T-helper 2 cell treated with Interferon-gamma antibody and Interleukin-4, amounts not matched to agents 5 μg/mL and 100 μg/mL, for 36 hours (primary cell): ENCODE measurements at places on chromosomes 6 and 20.

GRCh38 chr6:125549202-125549884, 200.1 kb upstream of the HEY2 start:
- no peak for DNase-seq

DNA sequence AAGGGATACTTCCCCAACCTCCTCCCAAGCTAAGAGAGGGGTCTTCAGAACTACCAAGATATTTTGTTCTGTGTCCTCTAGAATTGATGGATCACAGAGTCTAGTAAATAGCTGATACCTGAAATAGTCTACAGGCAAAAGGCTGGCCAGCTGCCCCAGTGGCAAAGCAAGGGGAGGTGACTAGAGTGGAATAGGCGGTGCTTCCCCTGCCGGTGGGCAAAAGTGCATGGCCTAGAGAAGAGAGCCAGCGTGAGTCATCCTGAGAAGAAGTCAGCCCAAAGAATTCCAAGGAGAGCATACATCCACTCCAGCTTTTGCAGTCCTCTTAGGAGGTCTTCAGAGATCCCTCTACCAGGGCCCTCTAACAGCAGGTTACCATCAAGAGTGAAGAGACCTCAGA, 14.7 kb downstream of the DPPA5 start:
- no peak for DNase-seq

DNA sequence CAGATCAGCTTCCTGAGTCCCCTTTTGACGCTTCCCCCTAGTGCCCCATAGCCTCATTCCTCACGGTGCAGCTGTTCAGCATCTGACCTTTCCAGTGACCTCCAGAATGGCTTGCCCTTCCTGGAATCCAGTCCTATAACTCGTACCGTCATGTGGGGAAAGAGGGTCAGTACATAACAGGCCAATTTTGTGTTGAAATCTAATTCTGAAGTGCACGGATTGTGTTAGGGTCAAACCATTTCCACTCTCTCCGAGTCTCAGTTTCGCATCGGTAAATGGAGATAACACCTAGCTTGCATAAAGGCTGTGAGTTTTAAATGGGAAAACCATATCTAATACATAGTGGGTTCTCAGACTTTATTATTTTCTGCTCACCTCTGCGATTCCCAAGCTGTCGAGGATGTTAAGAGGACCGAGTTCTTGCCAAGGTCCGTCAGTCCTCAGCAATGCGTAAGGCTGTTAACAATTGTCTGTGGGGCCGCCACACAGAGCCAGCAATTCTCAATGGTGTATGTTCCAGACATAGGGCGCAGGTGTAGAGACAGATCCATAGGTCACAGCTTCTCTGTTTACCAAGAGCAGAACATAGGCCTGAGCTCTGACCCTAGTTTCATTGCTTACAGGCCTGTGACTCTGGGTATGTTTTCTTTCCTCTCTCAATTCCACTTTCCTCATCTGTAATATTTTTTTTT, 45.5 kb upstream of the CCR6 start:
- DNase-seq, result no peak

- DNase-seq, result no peak
Measured at GRCh38 chr20:37734228-37734985, 40.6 kb downstream of the CTNNBL1 start.

GRCh38 chr20:43579861-43580793, 10.6 kb upstream of the IFT52 start:
- no peak for DNase-seq

DNA sequence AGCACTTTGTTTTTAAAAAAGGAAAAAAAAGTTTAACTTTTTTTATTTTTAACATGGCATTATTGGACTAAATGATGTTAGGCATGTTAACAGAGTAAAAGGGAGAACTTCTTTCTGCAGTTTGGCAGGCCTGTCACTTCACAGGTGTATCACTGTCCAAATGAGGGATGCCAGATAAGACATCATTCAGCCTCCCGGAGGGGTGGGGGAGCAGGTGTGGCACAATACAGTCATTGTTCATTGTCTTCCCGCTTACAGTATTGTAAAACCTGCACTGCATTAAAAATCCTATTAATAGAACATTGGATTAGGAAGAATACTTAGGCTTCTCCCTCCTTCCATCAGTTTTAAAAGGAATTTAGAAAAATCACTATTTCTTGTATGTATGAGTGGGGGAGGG, 80.7 kb downstream of the CARMIL1 start:
- no peak for DNase-seq

- no peak for DNase-seq
Measured at GRCh38 chr20:25272223-25273000, 24.5 kb downstream of the PYGB start.

- DNase-seq, result no peak
Measured at GRCh38 chr20:50744143-50744792, 12.9 kb downstream of the PARD6B start.

GRCh38 chr6:2748183-2748582, 2.5 kb downstream of the MYLK4 start:
- DNase-seq, result no peak

- DNase-seq, result no peak
Measured at GRCh38 chr6:52230685-52231084, 13.6 kb downstream of the IL17F start.

DNA sequence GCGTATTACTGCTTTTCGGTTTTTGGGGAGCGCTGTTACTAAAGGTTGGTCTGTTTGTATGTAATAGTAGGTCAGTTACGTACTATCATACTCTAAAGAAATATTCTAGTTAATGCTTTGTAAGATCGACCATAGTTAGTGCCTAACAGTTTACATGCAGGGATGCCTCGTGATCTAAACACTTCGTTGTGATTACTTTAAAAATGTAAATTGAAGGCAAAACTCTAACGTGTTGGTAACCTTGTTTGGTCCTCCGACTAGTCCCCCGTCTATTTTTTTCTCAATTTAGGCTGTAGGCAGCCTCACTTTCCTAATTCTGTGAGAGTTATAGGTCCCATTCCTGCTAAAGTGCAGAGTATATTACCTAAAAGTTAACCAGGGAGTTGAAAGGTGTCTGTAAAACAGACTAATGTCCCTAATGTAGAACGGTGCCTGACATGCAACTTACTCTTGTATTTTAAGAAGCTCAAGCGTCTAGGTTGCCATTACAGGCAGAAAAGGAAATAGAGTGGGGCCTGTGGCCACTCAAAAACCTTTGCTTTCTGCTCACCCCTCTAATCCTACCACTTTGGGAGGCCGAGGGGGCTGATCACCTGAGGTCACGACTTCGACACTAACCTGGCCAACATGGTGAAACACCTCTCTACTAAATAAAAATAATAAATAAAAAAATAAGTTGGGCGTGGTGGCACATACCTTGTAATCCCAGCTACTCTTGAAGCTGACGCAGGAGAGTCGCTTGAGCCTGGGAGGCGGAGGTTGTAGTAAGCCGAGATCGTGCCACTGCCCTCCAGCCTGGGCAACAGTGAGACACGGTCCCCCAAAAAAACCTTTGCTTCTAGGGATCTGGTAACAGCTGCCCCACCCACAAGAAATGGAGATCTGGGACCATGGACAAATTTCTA, 37.8 kb downstream of the HFE start:
- DNase-seq, result no peak

GRCh38 chr20:62320581-62321354, 18.0 kb downstream of the ADRM1 start:
- DNase-seq, result no peak

- DNase-seq, result no peak
Measured at GRCh38 chr20:57450419-57450818, 59.2 kb downstream of the RBM38 start.

DNA sequence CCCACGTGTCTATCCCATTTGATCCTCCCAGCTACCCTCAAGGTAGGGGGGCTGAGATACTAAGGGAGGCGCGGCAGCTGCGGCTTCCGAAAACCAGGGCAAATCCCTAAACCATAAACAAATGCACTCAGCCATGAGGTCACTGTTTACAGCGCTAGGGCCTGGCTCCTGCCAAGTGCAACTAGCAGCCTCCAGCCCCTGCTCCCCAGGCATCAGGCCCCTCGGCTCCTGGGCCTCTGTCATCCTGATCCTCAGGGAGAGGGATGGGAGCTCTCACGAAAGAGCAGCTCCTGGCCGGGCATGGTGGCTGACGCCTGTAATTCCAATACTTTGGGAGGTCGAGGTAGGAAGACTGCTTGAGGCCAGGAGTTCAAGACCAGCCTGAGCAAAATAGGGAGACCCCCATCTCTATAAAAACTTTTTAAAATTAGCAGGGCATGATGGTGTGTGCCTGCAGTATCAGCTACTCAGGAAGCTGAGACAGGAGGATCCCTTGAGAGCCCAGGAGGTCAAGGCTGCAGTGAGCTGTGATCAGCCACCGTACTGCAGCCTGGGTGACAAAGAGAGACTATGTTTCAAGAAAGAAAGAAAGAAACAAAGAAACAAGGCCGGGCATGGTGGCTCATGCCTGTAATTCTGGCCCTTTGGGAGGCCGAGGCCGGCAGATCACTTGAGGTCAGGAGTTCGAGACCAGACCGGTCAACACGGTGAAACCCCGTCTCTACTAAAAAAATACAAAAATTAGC, 42.5 kb upstream of the TLDC2 start:
- DNase-seq, result no peak

GRCh38 chr6:164753517-164753916, 555.9 kb downstream of the C6orf118 start:
- no peak for DNase-seq

- DNase-seq, result no peak
Measured at GRCh38 chr20:21562656-21563055, 48.8 kb upstream of the NKX2-2 start.

- no peak for DNase-seq
Measured at GRCh38 chr6:65289491-65289890, 417.5 kb downstream of the EYS start.

- DNase-seq, result no peak
Measured at GRCh38 chr6:34529665-34530327, 26.3 kb downstream of the SPDEF start.

- peak; percentile 7 for DNase-seq
Measured at GRCh38 chr6:7646394-7646793, 56.4 kb downstream of the SNRNP48 start.

DNA sequence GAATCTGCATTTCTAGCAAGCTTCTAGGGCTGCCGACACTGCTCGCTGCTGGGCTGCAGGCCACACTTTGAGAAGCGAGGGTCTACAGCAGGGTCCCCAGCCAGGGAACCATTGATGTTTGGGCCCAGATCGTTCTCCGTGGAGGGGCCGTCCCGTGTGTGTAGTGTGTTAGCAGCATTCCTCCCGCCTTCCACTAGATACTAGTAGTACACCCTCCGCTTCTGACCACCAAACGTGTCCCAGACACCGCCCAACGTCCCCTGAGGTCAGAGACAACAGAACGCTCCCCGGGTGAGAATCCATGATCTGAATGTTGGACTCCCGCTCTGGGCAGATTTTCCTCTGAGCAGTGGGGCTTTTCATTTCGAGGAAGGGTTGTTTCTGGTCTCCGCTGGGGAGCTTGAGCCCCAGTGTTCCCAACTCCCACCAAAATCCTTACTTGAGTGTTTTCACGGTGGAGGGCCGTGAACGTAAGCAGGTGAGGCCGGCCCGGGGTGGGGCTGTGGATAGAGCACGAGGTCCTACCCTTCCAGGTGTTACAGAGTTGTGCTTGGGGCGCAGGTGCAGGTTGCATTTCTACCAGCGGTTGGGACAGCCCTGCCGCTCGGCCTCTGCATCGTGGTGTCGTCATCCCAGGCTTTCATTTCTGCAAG, 124.6 kb downstream of the SYCP2 start:
- no peak for DNase-seq

DNA sequence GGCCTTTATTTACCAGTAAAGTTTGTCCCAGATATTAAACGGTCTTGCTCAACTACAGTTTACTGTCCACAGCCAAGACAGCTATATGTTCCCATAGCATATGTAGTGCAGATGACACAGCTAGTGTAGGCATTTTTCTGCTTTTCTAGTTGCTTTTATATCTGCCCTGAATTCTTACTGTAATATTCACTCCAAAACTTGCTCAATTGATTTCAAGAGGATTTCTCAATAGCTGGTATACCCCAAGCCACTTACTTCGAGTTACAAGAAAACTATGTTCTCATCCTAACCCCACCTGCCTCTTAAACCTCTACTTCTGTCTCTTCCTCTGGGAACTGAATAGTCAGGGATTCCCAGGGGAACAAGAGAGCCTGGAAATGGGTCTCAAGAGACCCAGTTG, 18.9 kb upstream of the ROS1 start:
- DNase-seq, result no peak

DNA sequence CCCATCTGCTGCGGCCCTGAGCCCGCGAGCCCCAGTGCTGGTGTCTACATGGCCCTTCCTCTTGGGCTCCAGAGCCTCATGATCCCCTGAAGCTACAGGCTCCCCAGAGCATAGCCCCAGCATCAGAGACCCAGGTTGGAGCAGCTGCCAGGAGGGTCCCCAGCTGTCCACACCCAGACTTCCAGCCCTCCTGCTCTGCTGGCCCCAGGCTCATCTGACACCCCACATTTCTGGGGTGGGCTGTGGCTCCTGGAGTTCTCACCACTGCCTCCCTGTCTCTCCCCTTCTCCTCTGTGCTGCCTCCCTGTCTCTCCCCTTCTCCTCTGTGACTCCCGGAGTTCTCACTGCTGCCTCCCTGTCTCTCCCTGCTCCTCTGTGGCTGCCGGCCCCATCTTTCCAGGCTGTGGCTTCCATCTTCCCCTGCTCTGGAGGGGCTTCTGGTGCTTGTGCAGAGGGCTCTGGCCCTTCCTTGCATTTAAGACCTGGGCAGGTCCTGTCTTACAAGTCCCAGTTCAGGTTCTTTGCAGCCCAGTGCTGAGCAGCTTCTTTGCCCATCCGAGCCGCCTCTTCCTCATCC, 108.1 kb downstream of the ERMARD start:
- no peak for DNase-seq

GRCh38 chr6:144993870-144994269, 708.7 kb downstream of the UTRN start:
- DNase-seq, result no peak

DNA sequence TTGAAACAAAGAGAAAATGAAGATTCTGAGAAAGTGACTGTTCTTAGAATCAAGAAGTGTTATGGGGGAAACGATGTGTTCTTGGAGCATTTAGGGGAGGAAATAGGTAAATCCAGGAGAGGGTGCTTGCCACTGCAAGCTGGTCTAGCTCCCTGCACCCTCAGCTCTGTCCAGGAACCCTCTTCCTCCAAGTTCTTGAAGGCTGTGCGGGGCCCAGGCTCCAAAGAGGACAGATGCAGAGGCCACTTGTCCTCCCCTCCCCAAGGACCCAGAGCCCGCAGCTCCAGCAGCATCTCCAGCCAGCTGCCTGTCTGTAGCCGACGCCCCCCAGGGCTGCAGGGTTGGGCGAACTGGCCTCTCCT, 87.9 kb downstream of the CDC5L start:
- no peak for DNase-seq

DNA sequence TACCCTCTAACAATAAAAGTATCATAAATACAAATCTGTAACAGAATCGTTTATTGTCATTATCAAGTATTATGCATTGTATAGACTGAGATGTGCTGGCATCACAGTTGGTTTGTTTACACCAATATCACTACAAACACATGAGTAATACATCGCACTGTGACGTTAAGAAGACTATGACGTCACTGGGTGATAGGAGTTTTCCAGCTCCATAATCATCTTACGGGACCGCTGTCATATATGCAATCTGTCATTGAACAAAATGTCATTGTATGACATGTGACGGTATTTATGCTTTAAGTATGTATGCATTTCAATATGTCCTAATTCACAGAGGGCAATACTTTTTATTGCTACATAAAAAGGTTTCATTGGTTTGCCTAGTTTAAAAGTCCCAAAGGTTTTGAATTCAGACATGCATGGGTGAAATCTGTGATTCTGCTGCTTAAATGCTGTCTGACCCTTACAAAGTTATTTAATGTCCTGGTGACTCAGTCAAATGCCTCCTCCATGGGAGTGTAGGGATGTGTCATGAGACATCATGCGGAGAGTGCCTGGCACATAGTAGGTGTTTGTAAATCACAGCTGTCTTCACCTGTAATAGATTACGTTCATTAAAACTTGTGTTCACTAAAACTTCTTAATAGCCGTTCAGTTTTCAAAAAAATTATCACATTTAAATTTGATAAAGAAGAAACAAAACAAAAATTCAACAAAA, 160.7 kb upstream of the PDE10A start:
- DNase-seq, result no peak
